CD4-positive, alpha-beta T cell (primary cell): ENCODE measurements at places on chromosomes 2 and 18.

- DNase-seq = no peak
Measured at GRCh38 chr2:61014763-61015162, 2.8 kb upstream of the PEX13 start.

GRCh38 chr2:154924531-154924930 lies 226.0 kb downstream of the KCNJ3 start:
- no peak for DNase-seq

- DNase-seq = no peak
Measured at GRCh38 chr18:34821669-34822210, 111.6 kb downstream of the DTNA start.

GRCh38 chr2:150376553-150377335 lies 110.7 kb downstream of the RND3 start:
- no peak for DNase-seq

DNA sequence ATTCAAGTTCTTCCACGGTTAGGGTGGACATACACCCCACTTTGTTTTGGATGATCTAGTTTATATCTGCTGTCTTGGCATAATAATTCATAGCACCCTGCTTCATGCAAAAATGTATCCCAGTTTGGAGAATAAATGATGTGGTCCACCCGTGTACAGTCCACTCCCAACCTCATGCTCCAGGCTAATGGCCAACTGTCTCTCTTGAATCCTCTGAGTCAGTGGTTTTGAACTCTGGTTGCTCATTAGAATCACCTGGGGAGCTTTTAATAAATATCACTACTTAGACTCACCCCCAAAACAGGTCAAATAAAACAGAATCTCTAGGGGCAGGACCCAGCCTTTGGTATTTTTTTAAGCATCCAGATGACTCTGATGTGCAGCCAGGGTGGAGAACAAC lies 78.5 kb downstream of the SDC1 start:
- DNase-seq = no peak

GRCh38 chr2:193963472-193964119 lies 1693.4 kb upstream of the SLC39A10 start:
- DNase-seq = no peak

GRCh38 chr2:37711831-37712230 lies 40.4 kb upstream of the CDC42EP3 start:
- no peak for DNase-seq

DNA sequence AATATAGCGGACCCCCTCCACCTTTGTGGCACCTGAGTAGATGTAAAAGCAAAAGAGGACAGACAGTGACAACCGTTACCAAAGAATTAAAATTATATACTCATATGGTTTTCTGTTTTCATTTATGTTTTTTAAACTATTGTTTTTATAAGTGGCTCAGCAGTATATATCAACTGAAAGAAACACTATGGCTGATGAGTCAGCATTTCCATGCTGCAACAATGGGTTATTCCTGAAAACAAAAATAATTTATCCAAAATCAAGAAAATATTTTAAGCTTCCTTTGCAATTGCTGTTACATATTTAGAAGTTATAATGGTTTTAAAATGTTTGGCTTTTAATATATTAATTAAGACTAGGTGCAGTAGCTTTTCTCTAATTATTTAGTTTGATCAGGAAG lies 17.7 kb downstream of the MRPS9 start:
- DNase-seq = no peak

- DNase-seq = no peak
Measured at GRCh38 chr18:5640939-5641338, 97.1 kb upstream of the EPB41L3 start.

- no peak for DNase-seq
Measured at GRCh38 chr2:177693658-177694339, 301.2 kb downstream of the AGPS start.

DNA sequence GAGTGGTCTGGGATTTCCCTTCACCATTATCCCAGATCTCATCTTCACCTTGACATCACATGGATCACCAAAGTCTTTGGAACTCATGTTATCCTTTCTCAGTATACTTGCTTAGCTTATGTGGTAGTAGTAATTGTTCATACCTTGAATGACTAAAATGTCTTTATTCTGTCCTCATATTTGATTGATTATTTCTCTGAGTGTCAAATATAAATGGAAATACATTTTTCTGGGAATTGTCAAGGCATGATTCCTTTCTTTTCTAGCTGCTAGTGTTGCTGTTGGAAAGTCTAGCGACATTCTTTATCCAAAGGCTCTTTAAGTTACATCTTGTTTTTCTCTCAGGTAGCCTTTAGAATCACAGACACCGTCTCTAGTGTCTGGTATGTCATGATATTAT lies 334.4 kb downstream of the CMPK2 start:
- DNase-seq = no peak

- DNase-seq = no peak
Measured at GRCh38 chr18:79942786-79943607, 8.5 kb downstream of the SLC66A2 start.

- no peak for DNase-seq
Measured at GRCh38 chr2:103804013-103804412, 1042.2 kb downstream of the TMEM182 start.

GRCh38 chr2:166332106-166332505 lies 43.6 kb downstream of the SCN9A start:
- no peak for DNase-seq

GRCh38 chr2:68714866-68715265 lies 19.7 kb upstream of the ARHGAP25 start:
- peak; percentile 39 for DNase-seq
